ENCODE measurements at places on chromosomes 4 and X.
A peak's percentile ranks its signal among the peaks of the same experiment; 100 is the strongest.

- no peak for DNase-seq
These were observed 142.3 kb downstream of the RCHY1 start for GRCh38 chr4:75371915-75372314.

DNA sequence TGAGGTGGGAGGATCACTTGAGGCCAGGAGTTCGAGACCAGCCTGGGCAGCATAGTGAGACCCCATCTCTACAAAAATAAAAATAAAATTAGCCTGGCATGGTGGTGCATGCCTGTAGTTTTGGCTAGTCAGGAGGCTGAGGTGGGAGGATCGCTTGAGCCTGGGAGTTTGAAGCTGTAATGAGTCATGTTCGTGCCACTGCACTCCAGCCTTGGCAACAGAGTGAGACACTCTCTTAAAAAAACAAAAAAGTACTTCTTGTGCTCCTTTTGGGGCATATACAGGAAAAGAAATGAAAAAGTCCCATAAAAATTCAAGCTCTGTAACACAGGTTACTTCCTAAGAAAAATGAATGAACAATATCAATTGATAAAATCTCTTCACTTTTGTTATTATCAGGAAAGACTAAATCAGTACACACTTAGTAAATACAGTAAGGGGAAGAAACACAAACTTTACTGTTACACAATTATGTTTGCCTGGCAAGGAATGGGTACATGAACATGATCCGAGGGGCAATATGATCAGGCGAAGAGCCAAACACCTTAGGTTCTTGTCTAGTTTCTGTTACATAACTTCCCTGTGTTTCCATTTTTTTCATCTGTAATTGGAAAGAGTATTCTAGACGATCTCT, 46.9 kb downstream of the CCDC158 start:
- no peak for DNase-seq

GRCh38 chr4:152209772-152210493, 326.0 kb downstream of the FBXW7 start:
- no peak for DNase-seq

GRCh38 chr4:146336410-146336807, 122.1 kb downstream of the REELD1 start:
- no peak for DNase-seq

GRCh38 chr4:154616731-154617130, 4.3 kb upstream of the FGG start:
- DNase-seq: no peak

GRCh38 chrX:23248187-23248586, 86.5 kb upstream of the PTCHD1 start:
- no peak for DNase-seq

DNA sequence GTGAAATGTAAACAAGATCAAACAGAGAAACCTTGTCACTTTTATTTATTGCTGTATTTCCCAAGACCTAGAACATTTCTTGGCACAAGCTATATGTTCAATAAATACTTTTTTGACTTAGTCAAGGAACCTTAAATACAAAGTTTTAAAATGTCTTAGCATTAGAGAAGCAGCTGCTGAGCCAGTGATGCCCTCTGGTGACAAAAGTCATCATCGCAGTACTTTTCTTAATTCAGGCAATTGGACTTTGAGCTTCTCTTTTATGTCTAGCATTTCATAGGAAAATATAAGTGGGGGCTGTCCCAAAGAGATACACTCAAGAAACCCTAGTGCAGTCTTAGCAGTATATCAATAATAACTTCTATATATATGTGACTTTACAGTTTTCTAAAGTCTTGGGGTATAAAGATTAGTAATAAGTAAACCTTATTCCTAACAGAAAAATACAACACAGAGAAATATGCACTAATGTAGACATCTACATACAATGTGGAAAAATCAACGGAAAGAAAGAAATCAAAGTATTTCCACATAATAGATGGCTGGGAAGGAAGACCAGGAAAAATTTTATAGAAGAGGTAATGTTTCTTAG, 118.4 kb downstream of the DTHD1 start:
- DNase-seq: peak; percentile 52

DNA sequence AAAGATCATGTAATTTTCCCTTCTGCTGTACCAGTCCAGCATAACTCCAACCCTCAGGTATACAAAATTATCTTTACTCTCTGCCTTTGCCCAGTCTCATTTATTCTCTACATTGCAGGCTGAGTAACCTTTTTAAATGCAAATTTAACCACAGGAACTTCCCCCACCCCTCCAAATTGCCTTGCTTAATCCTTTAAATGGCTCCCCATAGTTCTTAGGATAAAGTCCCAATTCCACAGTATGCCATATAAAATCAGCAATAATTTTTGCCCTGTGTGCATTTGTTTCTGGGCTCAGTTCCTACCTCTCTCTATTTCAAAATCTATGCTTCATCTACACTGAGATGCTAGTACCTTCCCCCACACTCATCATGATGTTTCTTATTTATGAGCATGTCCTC, 879.7 kb downstream of the RPA4 start:
- DNase-seq: no peak

DNA sequence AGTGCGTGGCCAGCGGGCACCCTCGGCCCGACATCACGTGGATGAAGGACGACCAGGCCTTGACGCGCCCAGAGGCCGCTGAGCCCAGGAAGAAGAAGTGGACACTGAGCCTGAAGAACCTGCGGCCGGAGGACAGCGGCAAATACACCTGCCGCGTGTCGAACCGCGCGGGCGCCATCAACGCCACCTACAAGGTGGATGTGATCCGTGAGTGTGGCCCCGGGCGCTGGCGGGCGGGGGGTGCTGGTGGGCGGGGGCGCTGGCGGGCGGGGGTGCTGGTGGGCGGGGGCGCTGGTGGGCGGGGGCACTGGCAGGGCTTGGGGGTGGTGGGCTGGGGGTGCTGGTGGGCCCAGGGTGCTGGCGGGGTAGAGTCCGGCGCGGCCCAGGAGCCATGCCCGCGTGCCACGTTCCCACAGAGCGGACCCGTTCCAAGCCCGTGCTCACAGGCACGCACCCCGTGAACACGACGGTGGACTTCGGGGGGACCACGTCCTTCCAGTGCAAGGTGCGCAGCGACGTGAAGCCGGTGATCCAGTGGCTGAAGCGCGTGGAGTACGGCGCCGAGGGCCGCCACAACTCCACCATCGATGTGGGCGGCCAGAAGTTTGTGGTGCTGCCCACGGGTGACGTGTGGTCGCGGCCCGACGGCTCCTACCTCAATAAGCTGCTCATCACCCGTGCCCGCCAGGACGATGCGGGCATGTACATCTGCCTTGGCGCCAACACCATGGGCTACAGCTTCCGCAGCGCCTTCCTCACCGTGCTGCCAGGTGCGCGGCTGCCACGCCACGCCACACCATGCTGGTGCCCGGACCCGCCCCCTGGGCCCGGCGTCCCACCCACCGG, 12.7 kb downstream of the FGFRL1 start:
- DNase-seq: no peak

DNA sequence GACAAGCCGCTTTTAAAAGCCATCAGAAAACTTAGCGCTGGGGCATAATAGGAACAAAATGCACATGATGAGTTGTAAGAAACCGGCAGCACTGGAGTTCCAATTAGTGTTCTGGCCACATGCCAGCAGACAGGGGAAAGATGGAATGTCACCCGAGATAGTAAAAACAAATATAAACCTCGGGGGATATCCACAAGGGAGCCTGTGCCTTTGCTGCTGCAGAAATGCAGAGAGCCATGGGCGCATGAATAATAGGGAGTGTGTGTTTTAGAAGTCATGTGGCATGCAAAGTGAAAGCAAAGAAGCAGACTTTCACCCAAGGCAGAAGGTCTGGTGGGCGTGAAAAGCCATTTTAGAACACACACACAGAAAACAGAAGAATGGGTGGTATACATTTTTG, 19.1 kb downstream of the GPRASP3 start:
- no peak for DNase-seq

All from endodermal cell (in vitro differentiated cells).